Lung microvascular endothelial cell (primary cell): ENCODE measurements at places on chromosomes 2 and 18. TPM values are rescaled to one million over a fixed set of nuclear protein-coding genes. Genes with fewer than 3 reads are reported as not detected.

GRCh38 chr2:12684471-12684936 lies 32.2 kb upstream of the TRIB2 start:
- no peak for DNase-seq

GRCh38 chr2:85611217-85611704 lies 605 bp downstream of the C2orf68 start:
- no peak for DNase-seq

- DNase-seq: no peak
Observed at GRCh38 chr2:165870346-165870745, 76.3 kb upstream of the GALNT3 start.

TAF4B gene
- total RNA-seq: 1.1 and 1.4 TPM in 2 replicates

CDCA7 gene
- 1.8 and 3.9 TPM in 2 replicates for total RNA-seq
